ENCODE measurements at places on chromosomes 7 and 10. TPM values are rescaled to one million over a fixed set of nuclear protein-coding genes. Genes with fewer than 3 reads are reported as not detected.

KCND2 gene
- 51.8 TPM for total RNA-seq

OR2A42 gene
- under 0.01 TPM for total RNA-seq

VAX1 gene
- 1.2 TPM for total RNA-seq

RET gene
- 1.6 TPM for total RNA-seq

SVOPL gene
- total RNA-seq: 0.82 TPM

SEMA3E gene
- total RNA-seq: 28.1 TPM

EN2 gene
- total RNA-seq: not detected

UNCX gene
- not detected for total RNA-seq

CAMK1D gene
- total RNA-seq: 19.2 TPM

TMEM196 gene
- 18.8 TPM for total RNA-seq

LIPK gene
- total RNA-seq: not detected

SH3PXD2A gene
- 6.1 TPM for total RNA-seq

GRCh38 chr10:49478819-49479218 is 60.1 kb downstream of the ERCC6 start:
- DNase-seq: no peak

DNA sequence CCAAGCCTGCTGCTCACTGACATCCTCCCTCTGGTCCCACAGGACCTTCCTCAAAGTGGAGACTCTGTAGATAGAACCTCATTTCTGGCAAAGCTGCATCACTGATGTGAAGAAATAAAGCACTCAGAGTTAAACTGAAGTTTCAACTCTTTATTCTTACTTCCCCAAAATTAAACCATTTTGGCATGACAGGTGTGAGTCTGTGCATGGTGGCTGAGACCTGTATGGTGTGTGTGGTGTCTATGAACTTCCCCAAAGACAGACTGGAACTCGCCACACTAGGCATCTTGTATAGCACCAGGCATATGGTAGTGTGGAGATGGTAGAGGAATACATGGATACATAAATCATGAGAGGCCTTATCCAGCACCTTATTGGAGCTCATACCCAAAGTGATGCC is 6.6 kb upstream of the WDFY4 start:
- DNase-seq: no peak

DNA sequence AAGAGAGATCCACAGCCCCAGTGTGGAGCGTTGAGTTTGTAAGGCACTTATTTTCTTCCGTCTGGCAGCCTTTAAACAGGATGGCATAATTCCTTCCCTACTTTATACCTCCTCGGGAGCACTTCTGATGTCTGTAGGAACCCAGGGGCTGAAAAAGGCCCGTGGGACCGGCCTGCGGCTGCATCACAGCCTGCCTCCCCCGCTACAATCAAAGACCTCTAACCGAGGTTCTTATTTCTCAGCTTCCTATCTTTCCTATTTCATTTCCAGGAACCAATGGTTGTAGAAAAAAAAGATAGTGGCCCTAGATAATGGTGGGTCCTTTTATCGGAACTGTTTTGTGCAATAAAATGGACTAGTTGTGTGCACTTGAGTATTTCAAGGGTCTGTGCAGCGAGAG is 4.1 kb upstream of the CTBP2 start:
- DNase-seq: no peak

DNA sequence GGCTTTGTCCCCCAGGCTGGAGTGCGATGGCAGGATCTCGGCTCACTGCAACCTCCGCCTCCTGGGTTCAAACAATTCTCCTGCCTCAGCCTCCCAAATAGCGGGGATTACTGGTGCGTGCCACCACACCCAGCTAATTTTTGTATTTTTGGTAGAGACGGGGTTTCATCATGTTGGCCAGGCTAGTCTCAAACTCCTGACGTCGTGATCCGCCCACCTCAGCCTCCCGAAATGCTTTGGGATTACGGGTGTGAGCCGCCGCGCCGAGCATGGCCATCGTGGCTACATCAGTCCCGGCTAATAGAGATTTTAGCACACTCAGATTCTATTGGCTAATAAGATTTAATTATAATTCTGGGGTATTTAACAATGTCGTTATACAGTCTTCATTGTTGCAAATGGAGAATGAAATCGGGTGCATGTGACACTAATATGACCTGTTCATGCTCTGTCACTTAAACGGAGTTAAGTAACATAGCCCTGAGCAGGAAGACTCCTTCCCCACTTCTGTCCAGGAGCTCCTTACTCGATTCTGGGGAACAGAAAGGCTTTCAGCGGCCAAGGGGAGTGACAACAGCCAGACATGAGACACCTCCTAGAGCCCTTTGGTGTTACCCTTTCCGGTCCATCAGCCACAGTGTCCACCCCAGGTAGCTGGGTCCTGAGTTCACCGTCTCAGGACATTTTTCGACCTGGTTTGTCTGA is 40.9 kb upstream of the FAM20C start:
- no peak for DNase-seq

DNA sequence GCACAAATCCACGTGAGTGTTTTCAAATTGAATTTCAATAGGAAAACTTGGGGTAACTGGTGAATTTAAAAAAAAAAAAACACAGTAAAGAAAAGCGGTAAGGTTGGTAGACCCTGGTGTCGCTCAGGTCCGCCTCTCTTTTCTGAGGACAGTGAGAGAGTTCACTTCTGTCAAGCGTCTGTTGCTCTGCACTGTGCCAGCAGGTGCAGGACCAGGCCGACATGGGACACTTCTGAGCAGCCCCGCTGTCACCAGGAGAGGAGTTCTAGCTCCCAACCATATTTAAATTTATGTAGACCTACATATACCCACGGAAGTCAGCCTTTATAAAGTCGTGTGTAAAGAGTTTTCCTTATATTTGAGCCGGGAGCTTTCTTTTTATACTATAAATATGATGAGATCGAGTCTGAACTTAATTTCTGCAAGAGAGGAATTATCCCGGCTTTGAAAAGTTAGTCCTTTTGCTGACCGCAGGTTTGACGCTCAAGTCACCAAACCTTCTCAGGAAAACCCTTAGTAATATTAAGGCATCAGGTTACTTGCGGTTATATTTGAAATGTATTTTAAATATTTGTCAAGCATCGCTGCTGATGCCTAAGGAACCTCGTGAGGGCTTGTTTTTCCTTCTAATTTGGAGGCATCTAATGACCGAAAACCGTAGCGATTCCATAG is 531 bp downstream of the IKZF1 start:
- DNase-seq: no peak

DNA sequence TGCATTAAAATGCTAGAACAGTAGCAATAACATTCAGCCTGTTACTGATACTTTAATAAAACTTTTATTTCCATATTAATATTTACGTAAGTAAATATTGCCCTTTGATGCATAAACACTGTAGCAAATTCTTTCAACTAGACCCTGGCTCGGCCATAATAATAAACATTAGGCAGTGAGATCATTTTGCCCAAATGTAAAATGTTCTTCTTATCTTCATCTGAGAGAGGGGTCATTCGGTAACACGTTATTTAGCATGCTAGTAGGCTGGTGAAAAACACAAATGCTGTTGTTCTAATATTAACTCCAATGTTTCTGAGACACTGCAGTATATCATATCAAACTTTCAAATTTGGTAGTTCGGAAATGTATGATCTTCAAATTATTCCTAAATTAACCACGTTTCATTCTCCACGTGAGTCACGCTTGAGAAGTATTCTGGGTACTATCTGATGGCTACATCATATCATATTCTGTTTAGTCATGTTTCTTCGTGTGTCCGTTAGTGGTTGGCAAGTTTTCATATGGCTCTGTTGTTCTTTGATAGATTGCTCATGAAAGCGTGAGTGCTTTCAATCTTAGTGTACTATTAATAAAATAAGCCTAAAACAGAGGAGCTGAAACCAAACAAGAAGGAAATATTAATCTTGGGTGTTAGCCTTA is 145.8 kb downstream of the NSUN6 start:
- no peak for DNase-seq

DNA sequence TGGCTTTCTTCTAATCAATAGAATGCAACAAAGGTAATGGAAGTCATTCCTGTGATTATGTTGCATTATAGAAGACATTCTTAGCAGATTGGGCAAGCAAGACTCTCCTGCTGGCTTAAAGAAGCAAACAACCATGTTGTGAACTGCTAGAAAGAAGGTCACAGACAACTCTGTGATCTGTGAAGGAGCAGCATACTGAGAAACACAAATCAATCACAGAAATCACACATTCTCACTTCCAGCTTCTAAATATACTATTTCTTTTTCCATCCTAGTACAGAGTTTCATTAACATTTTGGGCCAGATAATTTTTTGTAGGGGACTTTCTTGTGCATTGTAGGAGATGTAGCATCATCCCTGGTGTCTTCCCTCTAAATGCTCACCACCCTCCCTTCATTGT is 28.0 kb upstream of the PALS2 start:
- no peak for DNase-seq

- DNase-seq: no peak
Measured at GRCh38 chr7:83925860-83926259, 268.7 kb downstream of the SEMA3A start.

GRCh38 chr10:3765146-3765545 is 19.9 kb downstream of the KLF6 start:
- no peak for DNase-seq

DNA sequence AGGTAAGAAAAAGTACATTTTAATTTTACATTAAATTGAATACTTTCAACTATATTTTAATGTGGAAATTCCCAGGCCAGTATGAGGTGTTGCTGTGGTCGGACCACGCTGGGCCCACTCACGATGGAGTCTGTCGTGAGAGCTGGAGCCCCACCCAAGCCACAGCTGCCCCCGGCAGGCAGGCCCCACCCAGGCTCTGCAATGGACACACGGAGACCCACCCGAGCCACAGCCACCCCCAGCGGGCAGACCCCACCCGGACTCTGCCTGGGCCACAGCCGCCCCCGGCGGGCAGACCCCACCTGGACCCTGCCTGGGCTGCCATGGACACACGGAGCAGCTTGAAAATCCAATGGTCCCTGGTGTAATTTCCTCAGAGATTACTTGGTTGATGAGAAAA is 141.3 kb downstream of the PTPRN2 start:
- no peak for DNase-seq

DNA sequence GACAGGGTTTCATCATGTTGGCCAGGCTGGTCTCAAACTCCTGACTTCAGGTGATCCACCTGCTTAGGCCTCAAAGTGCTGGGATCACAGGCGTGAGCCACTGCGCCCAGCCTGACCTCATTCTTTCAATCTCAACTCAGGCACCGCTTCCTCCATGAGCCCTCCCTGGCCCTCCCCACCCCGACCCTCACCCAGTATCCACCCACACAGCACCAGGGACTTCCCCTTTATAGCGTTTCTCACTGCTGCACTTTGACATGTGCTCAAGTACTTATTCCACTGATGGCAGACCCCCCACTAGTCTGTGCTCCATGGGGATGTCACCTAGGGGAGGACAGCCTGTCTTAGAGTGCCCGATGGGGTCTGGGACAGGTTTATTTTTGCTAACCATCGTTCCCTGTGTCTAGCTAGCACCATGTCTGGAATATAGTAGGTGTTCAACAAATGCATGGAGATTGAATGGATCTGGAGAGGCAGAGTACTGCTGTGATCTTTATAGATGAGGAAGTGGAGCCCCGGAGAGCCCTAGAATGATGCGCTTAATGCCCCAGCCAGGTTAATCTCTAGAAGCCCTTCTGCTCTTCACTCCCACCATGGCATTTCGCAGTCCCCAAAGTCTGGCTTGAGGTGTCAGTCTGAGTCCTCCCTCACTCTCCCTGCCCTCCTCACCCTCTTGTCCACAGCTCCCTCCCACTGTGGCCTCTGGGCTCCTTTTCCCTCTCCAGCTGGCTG is 258.8 kb downstream of the RPS24 start:
- no peak for DNase-seq

DNA sequence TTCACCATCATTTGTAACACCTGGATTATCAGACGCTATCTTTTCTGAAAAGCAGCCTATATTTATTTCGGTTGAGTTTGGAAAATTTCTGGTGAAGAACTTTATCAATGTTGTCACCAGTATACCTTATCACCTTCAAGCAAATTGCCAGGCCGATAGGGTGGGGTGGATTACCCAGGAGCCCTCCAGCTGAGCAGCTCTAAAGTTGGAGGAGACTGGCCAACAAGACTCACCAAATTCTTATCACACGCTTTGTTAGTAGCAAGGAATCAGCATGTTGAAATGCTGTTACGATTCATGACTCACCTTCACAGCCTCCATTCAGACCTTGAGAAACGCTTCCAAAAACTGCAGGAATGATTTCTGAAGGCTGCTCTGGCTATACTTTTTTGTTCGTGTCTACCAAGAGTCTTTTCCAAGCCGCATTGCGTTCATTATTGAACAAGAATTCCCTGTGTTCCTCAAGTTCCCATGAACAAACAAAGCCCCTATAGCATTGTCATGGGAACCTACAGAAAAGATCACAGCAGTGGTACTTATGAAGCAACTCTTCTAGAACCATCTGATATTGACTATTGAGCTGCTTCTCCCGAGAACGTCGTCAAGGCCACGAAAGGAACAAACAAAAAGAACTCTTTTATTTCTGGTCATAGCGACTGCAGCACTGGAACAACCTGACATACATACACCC is 291.4 kb downstream of the SFMBT2 start:
- no peak for DNase-seq

- peak; percentile 80 for DNase-seq
Measured at GRCh38 chr7:353746-354325, 63.9 kb downstream of the FOXL3 start.

- no peak for DNase-seq
Measured at GRCh38 chr10:114801411-114801813, 20.2 kb upstream of the FHIP2A start.

DNA sequence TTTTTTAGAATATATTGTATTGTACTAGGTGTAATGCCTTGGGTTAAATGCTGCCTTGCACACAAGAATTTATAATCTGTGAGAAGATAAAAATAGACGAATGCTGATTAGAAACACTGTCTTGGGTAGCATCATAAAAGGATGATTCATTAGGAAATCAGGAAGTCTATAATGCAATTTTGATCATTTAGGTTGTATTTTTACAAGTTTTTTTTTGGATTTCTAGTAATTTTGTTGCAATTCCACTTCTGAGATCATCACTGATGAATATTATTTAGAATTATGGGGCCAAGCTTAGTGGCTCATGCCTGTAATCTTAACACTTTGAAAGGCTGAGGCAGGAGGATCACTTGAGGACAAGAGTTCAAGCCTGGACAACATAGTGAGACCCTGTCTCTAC is 29.6 kb downstream of the WBP1L start:
- DNase-seq: no peak

Measured in frontal cortex (tissue), 4 donors.